ENCODE measurements at places on chromosomes 2 and 18.

- no peak for DNase-seq
Observed at GRCh38 chr18:26403491-26403890, 144.9 kb downstream of the KCTD1 start.

DNA sequence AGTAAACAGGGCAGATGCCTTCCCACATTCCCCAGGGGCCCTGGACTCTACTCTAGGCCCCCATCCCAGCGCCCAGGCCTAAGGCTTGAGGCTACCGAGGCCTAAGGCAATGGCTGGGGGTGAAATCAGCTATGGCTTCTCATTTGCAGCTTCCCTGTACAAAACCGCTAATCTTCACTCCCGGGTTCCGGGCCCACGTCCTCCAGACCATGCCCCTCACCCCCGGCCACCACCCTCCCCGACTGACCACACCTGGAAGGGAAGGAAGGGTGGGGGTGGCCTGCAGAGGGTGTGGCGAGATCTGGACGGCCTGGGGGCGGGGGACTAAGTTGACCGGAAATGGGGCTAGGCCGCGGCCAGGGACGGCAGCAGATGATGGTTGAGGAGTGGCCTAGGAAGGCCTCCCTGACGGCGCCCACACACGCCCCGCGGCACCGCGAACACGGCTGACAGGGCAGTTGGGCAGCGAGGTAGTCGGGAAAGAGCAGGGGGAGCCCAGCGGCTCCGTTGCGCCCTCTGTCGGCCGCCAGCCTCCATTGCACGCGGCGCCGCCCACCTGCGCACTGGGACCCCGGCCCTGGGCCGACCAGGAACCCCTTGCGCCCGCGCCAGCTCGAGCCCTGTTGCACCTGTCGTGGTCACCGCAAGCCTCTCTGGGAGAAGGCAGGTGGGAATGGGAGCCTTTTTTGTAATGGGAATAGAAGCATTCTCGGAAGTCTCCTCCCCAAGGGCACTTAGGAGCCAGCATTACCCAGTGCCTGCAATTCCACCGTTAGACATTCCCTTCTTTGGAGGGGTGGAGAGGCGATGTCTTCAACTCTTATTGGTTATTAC lies 117.1 kb upstream of the STPG4 start:
- peak; percentile 66 for DNase-seq

DNA sequence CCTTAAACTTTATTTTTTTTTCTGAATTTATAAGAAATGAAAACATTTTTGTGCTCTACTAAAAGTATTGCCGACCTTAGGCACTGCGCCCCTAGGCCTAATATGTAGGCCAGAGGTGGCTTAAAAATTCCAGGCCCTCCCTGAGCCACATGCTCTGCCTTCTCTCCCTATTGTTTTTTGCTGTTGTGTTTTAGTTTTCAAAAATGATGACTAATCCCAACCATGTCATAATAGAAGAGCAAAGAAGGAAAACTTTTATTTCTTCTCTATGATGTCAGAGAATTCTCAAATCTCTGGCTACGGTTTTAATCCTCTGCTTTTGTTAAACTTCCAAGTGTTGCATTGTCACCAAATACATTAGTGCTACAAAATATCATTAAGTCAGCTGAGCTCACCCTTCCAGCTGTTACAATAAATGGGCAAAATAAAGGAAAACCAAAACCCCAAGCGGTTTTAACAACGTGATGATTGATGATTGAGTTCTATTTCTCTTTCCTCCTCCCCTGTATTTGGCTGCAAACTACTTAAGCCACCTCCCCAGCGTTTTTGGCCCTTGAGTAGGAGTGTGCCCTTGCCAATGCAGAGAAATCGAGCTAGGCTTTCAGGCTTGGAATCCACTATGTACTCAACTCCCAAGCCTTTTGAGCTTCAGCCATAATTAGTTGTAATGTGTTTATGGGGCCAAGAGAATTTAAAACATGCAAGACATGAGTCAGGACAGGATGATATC lies 163.5 kb upstream of the POU3F3 start:
- DNase-seq: no peak

DNA sequence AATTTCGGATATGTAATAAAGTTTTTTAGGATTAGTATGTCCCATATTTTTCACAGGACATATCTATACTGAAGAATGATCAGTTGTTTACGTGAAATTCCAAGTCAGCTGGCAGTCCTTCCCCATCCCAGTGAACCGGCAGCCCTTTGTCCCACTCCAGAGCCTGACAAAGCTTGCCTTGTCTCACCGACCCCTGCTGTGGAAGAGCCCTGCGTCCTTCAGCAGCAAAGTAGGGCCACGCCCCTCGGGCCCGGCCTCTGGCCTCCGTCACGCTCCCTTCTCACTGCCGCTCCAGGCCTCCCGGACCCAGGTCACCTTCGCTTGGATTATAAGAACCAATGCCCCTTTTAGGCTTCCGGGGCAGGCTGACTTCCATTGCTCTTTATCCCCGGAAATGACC lies 89.8 kb upstream of the TGIF1 start:
- peak; percentile 68 for DNase-seq

DNA sequence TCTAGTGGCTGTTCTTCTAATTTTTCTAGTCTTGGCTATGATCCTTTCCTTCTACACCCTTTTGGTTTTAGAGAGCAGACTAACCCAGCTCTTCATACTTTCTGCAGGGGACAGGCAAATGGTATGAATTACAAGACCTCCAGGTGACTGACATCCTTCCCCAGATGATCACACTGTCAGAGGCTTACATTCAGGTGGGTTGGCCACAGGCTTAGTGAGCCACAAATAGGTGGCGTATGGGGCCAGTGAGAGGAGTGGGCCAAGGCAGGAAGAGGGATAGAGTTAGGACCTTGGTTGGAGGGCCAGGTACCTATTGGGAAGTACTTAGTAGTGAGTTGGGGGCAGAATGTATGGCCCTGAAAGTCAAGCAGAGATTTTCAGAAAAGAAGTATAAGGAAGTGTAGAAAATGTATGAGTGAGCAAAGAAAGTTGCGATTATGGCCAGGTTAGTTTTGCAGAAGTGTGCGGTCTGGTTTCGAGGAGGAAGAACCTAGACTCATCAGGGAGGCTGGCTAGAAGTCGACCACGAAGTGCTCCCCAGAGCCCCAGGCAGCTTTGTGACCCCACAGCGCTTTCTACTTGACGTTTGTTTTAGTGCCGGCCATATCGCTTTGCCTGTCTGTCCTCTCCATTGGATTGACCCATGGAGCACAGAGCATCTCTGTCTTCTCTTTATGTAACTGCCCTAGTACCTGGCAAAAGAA lies 20.0 kb downstream of the SFTPB start:
- DNase-seq: no peak

DNA sequence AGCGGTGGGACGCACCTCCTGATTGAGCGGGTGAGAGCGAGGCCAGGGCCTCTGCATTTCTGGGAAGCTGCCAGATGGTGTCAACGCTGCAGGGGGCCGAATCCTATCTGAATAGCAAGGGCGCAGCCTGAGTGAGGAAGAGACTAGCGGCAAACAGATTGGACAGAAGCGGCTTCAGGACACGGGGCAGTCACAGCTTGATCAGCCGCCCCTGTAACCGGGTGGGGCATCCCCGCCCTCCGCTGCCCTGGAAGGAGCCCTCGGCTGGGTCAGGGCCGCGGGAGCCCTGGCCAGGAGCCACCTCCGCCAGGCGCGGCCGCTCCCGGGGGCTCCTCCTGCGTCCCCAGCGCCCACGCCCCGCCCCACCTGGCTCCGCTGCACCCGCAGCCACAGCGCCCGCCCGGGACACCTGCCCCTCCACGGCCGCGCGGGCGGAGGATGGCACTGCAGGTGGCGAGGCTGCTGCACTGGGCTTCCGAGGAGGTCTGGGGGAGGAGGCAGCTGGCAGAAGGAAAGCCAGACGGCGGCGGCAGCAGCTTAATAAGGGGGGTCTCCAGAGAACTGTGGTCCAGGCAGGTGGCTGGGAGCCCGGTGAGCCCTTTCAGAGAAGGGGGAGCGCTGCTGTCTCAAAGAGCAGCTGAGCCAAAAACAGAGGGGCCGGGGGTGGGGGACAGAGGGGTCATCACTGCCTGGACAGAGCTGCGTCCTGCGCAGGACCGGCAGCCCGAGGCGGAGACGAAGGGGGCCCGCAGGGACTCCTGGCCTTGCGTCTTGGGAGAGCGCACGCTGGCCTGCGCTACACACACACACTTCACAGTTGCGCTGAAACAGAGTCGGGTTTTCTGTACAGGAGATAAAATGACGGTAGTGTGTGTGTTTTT lies 18.8 kb upstream of the SOX11 start:
- peak; percentile 8 for DNase-seq
